ENCODE measurements at places on chromosomes 2 and 18.

DNA sequence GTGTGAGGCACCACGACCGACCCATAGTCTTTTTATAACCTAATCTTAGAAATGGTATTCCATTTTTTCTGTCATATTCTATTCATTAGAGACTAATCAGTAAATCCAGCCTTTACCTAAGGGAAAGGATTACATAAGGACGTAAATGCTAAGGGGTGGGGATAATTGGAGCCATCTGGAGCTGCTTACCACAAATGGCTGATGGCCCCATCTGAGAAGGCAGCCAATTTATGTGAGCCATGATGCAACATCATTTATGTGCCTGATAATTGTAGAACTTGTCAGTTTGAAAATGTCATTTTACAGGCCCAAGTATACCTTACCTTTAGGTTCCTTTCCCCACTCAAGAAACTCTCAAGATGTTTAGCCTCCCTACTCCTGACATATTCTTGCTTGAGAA, 44.0 kb downstream of the ARHGEF33 start:
- no peak for DNase-seq

DNA sequence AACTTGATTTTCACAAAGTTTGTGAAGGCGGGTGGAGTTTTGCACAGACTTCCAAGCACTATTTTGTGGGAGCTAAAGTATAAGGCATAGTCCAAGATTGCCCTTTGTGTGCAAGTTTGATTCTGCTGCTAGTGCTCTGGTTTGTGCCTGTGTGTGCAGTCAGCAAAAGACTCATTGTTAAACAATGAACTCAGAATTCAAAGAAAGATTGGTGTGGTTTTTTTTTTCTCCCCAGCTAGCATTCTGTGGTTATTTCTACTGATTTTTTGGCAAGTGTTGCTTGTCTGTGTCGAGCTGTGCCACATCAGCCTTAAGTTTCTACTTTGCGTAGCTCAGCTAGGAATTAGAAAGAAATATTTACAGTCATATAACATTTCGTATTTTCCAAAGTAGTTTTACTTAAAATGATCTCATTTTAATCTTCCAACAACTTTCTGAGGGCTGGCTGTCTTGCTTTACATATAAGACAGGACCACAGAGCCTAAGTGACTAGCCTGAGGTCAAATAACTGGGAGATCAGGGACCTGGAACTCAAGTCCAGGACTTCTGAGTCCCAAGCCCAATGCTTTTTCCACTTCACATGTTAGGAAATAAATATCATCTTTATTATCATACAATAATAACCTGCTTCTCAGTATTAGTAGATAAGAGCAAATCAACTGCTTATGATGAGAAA, 69.8 kb downstream of the BABAM2 start:
- DNase-seq = no peak

DNA sequence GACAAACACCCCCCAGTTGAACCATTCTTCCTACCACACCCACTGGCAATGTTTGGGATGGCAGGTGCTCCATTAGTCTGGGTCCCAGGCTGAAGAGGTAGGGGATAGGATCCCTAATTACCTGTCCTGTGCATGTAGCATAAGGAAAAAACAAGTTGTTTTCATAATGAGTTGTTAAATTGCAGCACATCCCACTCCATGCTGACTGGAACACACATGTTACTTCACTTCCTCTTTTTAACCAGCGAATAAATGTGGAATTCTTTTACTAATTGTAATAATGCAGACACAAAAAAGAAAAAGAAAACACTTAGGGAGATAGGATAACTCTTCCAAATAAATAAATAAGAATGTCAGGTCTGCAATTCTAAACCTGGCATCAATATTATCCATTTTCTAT, 11.8 kb upstream of the CBLN2 start:
- DNase-seq = no peak

GRCh38 chr18:53375621-53376020, 848.8 kb downstream of the MBD2 start:
- no peak for DNase-seq

DNA sequence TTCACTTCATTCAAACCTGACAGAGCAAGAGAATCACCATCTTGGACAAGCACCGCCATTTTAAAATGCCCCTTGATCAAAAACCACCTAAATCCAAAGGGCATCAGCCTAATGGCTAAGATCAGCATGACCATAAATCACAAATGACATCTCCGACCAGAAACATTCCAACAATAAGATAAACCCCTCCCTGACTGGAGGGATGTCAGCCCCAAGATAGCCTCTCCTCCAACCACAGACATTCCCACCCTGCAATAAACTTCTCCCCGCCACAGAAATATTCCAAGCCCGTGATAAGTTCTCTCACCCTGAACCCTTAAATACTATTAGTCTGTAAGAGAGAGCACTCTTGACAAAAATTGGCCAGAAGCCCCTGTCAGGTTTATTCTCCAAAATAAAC, 21.6 kb upstream of the LYPD1 start:
- no peak for DNase-seq

- no peak for DNase-seq
These were observed 1509.0 kb downstream of the LRP1B start for GRCh38 chr2:140621583-140622362.

DNA sequence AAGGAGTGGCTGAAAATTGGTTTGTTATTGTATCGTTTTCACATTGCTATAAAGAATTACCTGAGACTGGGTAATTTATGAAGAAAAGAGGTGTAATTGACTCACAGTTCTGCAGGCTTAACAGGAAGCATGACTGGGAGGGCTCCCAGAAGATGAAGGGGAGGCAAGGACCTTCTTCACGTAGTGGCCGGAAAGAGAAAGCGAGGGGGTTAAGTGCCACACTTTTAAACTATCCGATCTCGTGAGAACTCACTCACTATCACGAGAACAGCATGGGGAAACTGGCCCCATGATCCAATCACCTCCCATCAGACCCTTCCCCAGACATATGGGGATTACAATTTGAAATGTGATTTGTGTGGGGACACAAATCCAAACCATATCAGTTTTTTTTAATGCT, 81.6 kb downstream of the FBXO15 start:
- DNase-seq = no peak

DNA sequence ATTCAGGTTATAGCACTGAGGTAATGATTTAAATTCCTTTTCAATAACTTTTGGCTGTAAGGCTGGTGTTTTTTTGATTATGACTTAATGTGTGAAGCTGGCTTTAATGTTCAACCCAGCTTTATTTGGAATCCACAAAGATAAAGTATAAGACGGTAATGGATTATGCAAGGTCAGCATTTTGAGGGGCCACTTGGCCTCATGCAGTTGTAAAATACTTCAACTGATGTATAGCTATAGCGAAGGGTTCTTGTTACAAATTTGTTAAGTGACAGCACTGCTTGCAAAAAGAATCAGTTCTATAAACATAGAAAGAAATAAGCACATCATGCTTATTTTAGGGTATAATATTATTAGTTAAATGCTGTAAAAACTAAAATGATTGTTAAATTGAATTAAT, 36.6 kb downstream of the LRP1B start:
- DNase-seq = no peak

GRCh38 chr2:67526283-67526682, 129.2 kb downstream of the ETAA1 start:
- DNase-seq = no peak

- DNase-seq = no peak
These were observed 86.6 kb downstream of the POLR1A start for GRCh38 chr2:86019121-86019520.

- no peak for DNase-seq
These were observed 82.8 kb downstream of the NCK2 start for GRCh38 chr2:105827351-105828096.

DNA sequence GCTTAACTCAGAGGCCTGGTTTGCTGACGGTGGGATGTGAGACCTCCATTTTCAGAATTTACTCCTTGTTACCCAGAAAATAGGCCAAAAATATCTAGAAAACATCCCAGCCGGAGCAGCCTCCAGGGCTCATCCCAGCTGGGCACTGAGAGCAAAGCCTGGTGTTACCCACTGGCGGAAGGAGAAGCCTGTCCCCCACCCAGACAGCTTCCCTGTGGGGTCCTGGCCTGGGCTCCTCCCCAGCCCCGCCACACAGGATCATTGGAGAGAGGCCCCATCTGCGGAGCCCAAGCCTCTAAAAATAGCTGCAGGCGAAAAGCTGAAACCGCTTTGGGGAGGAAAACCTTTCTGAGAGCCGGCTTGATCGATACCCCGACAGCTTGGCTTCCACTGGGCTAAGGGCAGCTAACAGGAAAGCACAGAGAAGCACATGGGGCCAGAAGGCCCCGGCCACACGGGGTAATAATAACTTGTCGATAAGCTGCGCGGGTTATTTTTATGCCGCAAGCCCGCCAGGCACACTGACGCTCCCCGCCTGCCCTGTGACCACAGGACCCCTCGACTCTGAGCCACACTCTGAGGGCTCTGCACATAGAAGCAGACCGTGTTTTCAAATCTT, 26.9 kb upstream of the FAHD2A start:
- no peak for DNase-seq

DNA sequence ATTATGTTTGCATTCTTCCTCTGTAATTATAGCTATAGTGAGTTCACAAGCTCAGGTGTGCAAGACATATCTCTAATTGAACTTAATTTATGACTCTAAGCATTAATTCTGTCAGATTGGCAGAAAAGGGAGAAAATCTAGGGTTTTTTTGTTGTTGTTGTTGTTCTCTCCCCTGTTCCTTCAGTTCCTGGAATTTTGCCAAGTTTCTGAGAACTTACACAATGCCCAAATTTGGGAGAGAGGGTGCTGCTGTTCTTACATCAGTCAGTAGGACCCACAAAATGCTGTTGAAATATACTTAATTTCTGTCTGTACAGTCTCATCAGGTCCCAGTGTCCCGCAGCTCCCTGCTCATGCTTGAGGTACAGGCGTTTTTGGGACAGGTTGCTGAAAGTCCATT, 221.8 kb upstream of the RBMS1 start:
- no peak for DNase-seq

- no peak for DNase-seq
These were observed 95.2 kb downstream of the CAMKMT start for GRCh38 chr2:44456946-44457345.

DNA sequence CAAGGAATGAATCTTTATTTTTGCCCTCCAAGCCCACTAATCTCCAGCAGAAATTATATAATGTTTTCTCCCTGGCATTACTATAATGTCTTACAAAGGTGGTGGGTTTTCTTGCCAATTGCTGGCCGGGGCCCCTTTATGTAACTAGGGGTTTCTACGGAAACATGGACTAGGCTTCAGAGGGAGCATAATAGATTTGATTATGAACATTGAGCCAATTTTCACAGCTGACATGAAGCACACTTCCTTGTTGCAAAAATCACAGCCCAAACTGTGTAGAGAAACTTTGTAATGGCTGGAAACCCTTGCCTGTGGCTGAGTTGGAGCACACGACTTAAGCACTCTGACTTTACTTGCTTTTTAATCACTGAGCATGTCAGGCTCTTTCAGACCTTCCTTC, 3.8 kb upstream of the CYRIA start:
- DNase-seq = no peak

DNA sequence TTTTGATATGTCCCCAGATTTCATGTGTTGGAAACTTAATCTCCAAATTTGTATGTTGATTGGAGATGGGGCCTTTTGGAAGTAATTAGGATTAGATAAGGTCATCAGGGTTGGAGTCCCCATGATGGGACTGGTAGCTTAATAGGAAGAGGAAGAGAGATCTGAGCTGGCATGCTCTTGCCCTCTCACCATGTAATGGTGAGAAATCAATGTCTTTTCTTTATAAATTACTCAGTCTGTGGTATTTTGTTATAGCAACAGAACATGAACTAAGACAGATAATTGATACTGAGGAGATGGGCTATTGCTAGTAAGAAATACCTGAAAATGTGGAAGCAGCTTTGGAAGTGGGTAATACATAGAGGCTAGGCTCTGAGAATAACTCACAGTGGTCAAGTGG, 48.0 kb downstream of the CDC42EP3 start:
- DNase-seq = no peak

DNA sequence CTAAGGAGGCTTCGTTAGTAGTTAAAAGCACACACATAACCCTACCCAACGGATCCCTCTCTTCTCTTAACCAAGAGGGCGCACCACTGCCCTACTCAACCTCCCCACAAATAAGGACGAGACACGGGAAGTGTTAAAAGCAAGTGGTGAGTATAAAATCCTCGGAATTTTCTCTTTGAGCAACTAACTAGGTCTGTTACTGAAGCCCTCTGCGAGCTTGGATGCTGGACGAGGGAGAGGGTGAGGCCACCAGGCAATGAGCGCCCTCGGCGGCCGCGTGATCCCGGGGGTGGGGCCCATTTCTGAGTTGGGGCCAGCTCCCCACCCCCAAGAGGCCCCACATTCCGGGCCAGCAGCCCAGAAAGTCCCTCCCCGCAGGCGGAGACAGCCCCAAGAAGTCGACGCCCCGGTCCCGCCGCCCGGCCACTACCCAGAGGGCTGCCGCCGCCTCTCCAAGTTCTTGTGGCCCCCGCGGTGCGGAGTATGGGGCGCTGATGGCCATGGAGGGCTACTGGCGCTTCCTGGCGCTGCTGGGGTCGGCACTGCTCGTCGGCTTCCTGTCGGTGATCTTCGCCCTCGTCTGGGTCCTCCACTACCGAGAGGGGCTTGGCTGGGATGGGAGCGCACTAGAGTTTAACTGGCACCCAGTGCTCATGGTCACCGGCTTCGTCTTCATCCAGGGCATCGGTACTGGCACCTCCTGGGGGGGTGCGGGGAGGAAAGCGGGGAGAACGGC, at the start of gene CYBRD1:
Gene CYBRD1 (plus strand): TSS at position 423 of the 736 bp plus-strand sequence. CDS start 72 bp downstream, at position 495.
- DNase-seq = peak; percentile 5

DNA sequence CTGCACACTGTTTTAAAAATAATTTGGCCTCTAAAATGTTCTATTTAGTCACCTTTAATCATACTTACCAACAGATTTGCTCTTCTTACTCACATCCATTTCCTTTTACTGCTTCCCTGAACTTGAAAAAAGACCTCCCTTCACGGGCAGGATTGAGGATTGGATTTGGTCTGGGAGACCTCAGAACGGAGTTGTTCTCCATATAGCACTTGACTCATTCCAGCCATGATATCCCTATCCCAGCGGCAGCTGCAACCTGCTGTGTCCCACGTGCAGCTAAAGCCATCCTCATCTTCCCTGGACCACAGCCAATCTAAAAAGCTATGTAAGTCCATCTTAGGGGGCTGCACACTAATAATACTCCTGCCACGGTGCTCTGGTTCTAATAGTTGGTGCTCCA, 97.0 kb upstream of the PTPRM start:
- DNase-seq = no peak

- no peak for DNase-seq
These were observed 47.1 kb downstream of the SLC40A1 start for GRCh38 chr2:189533288-189534035.

DNA sequence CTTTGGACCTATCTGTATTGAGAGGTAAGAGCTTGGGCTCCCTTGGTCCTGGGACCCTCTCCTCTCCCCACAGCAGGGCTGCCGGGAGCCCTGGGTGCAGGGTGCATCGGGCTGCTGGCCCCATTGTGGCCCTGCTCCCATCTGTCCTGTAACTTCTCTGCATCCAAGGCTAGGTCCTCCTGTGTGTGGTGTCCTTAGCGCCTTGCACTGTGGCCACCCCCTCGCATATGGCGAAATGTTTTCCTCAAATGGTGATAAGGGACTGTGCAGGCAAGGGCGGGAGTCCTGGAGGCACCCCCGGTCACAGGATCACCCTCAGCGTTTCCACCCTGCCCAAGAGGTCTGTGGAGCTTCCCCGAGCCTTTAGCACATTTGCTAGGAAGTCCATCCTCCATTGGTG, 208.2 kb downstream of the SH3RF3 start:
- DNase-seq = no peak

- no peak for DNase-seq
These were observed 227.1 kb downstream of the RAB3GAP1 start for GRCh38 chr2:135279209-135279608.

GRCh38 chr2:181121996-181122395, 141.6 kb downstream of the UBE2E3 start:
- no peak for DNase-seq

- DNase-seq = no peak
These were observed 213.3 kb upstream of the HNRNPA3 start for GRCh38 chr2:176999301-176999700.

GRCh38 chr18:44637210-44638033, 43.3 kb upstream of the SETBP1 start:
- no peak for DNase-seq

All from stimulated activated CD4-positive, alpha-beta T cell treated with anti-CD3 and anti-CD28 coated beads, Interleukin-4, amount 100 ng/mL, for 48 hours (primary cell).